ENCODE measurements at places on chromosomes 7 and 10.

GRCh38 chr7:94374231-94374630 lies 20.5 kb upstream of the COL1A2 start:
- peak; percentile 94 for DNase-seq

GRCh38 chr10:100697070-100697469 lies 48.3 kb upstream of the PAX2 start:
- DNase-seq, result peak; percentile 44

GRCh38 chr7:141568227-141568626 lies 17.0 kb downstream of the AGK start:
- no peak for DNase-seq

- DNase-seq, result no peak
These were observed 308.8 kb downstream of the SFMBT2 start for GRCh38 chr10:7102084-7102483.

DNA sequence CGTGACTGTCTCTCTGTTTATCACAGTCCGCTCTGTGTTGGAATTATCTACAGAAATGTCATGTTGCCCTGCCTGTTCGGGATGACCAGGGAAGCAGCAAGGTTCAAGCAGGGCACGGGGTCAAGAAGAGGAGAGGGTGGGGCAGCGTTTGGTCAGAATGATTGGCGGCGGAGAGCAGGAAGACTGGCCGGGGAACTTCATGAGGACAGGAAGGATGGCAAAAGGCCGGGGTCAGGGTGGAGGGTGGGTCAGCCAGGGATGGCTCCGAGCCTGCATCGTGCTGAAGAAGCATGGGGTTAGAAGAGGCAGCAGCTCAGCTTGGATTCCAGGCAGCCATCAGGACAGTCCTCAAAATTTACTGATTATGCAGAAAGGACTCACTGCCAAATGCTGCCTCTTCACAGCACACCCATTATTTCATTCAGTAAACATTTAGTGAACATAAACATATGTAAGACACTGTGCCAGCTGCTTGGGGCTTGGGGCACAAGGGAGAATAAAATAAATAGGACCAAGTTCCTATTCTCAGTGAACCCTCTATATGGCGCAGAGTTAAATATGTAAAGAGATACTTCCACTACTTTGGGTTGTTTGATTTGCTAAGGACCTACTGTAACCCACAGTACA lies 42.8 kb downstream of the WNT2 start:
- no peak for DNase-seq

- no peak for DNase-seq
These were observed 116.1 kb downstream of the GPR37 start for GRCh38 chr7:124649397-124650014.

DNA sequence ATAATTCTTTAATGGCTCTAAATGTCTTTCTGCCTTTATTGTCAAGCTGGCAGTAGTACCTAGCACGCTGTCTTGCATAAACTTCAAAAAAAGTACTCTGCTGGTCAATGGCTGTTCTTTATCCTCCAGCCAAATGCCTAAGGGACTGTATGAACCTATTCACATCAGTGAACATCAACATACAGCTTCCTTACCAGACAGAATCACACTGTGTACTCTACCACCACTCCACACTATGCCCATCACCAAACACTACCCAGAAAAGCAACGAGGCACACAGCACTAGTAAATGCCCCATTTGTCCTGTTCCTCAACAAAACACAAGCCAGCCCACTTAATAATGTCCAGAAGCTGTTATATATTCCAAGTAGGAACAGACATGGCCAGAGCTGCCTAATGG lies 127.5 kb downstream of the SGMS1 start:
- no peak for DNase-seq

- peak; percentile 99 for DNase-seq
These were observed 461.9 kb upstream of the KLF6 start for GRCh38 chr10:4246881-4247358.

DNA sequence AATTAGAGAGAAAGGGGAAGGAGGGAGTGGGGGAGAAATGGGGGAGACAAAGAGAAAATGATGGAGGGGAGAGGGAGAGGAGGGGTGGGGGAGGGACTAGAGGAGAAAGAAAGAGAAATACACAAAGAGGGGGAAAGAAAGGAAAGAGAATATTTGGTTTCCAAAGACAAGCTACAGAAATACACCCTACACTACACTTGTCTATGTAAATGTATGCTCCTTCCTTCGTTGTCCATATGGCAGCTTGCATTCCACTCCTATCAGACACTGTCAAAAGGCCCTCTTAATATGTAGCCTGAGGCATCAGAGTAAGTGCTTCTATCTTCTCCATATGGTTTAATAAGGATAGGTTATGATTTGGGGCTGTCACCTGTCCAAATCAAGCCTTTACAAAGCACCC lies 92.8 kb upstream of the FEZF1 start:
- no peak for DNase-seq

DNA sequence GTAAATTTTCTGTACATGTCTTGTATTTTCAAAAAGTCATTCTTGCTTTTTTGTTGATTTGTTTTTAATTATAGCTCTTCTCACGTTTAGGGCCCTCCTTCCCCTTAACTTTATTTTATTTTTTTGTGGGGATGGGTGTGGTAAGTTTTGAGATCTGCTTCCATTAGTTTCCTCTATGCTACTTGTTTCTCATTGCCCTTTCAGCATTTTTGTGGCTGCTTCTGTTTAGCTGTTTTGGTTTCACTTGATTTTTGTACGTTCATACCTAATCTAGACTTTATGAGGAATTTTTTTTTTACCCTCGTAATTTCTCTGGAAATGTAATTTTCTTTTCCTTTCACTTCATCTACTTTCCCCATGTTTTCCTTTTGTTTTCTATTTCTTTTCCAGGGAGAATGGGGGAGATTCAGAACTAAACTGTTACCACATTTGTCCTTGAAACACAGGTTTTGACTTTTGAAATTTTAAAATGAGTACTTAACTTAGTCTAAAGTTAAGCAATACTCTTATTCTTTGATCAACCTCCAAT lies 80.8 kb downstream of the ATRNL1 start:
- no peak for DNase-seq

- DNase-seq, result no peak
These were observed 3.2 kb downstream of the HOXA11 start for GRCh38 chr7:27181795-27182275.

GRCh38 chr10:124721330-124722045 lies 22.7 kb downstream of the FAM53B start:
- no peak for DNase-seq

- DNase-seq, result no peak
These were observed 113.2 kb upstream of the GPR26 start for GRCh38 chr10:123552760-123553554.

DNA sequence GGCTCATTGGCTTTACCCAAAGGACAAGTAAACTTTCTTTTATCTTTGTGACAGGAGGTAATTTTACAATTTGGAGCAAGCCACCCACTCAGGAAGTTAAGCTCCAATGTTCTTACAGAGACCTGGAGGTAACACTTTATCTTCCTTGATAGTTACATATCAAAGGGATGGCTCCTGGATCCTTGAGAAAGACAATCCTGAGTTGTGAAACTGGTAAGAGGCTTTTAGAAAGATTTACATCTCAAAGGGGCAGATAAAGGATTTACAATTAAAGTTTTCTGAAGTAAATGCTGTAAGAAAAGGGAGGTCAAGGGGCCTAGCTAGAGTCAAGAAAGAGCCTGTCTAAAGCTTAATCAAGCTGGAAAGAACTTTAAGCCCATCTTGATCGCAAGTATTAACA lies 124.4 kb upstream of the ZNF804B start:
- no peak for DNase-seq

DNA sequence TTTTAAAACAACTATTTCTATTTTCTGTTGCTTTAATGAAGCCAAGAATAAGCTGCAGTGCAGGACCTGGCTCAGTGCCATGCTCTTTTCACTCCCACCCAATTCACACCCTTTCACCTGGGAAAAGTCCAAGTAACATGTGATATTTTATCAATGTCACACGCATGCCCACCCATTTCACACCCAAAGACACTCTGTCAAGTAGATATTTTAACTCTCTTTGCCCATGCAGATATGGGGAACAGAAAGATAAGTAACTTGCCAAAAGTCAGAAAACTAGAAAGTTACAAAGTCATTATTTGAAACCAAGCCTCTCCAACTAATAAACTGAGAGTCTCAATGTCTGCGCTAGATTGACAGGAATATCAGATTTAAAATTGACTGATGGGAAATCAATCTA lies 706.7 kb upstream of the PHF14 start:
- DNase-seq, result no peak

- no peak for DNase-seq
These were observed 1.1 kb downstream of the KEL start for GRCh38 chr7:142960955-142961512.

DNA sequence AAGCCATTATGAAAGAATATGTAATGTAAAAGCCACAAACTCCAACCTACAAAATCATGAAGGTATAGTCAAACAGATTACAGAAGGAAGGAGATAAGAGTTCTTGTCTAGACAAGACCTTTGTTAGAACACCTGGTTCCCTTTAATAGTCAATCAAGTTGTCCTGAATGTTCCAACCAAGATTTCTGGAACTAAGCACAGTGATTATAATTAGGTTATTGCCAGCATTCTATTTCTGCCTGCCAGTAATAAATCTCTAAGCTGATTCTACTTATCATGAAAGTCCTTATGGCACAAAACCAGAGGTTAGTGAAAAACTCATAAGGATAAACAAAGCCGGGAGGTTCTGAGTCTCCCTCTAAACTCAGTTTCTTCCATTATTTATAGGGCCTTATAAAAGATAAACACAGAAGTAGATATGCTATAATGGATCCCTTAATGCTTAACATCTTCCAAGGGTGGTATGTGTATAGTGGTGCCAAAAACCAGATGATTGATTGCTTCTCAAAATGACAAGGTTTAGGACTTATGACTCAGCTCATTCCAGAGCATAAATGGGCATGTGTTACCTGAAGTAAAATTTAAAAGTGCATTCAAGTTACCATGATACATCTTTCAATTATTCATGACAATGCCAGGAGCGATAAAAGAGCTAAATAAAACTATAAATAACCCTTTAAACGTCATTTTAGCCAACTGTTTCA lies 237.2 kb downstream of the CSTF2T start:
- DNase-seq, result peak; percentile 40

DNA sequence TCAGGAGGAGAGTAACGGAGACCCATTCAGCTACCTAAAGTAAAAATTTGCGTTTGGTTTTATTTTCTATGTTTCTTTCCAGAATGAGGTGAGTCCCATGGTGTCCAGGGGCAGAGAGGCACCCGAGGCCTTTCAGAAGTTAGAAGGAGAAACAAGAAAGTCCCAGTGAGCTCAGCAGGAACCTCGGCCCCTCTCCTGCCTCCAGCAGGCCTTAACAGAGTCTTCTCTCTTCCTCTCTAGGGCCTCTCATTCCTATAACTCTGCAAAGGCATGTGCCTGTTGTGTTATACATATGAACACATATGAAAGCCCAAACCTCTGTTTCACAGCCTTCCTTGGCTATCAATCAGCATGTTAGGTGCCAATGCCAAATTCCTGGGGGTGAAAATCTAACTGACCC lies 20.8 kb upstream of the IKZF1 start:
- DNase-seq, result no peak

DNA sequence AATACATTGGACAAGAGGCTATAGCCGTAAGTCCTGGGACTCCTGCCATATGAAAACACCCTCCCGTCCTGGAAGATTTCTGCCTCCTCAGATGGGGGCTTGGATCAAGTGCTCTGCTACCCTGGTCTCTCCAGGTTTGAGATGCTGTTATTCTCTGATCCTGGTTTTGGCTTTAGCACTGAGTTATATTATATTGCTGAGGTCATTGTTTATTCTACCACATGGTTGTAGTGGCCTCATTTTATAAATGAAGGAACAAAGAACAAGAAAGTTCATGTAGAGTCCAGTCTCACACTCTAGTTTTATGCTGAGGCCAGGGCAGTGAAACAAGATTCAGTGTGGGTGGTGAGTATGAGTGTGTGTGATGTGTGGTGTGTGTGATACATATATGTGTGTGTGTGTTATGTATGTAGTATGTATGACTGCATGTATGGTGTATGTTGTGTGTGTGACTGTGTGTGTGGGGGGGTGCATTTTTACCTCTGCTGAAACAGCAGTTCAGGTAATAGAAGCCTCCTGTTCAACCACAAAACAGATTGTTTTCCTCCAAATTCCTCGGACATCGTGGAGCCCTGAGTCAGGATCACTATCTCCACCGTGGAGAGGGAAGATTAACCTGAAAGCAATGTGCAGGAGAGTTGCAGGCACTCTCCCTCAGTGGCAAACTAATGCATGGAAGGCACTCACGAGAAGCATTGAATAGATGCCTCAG lies 80.7 kb downstream of the C7orf25 start:
- peak; percentile 61 for DNase-seq
